ENCODE measurements at places on chromosomes 6 and 20.

DNA sequence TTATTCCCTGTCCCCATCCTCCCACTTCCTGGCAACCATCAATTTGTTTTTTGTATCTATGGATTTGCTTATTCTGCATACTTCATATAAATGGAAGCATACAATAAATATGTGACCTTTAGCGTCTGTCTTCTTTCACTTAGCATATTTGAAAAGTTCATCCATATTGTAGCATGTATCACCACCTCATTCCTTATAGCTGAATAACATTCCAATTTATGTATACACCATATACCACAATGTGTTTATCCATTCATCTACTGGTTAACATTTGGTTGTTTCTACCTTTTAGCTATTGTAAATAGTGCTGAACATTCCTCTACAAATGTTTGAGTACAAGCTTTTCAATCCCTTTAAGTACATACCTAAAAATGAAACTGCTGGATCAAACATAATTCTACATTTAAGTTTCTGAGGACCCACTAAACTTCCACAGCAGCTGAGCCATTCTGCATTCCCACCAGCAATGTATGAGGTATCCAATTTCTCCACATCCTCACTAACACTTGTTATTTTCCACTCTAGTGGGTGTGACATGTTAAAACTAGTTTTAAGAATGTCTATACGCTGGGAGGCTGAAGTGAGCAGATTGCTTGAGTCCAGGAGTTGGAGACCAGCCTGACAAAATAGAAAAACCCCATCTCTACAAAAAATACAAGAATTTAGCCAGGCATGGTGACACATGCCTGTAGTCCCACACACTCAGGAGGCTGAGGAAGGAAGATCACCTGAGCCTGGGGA lies 32.9 kb downstream of the NUDT3 start:
- no peak for DNase-seq

DNA sequence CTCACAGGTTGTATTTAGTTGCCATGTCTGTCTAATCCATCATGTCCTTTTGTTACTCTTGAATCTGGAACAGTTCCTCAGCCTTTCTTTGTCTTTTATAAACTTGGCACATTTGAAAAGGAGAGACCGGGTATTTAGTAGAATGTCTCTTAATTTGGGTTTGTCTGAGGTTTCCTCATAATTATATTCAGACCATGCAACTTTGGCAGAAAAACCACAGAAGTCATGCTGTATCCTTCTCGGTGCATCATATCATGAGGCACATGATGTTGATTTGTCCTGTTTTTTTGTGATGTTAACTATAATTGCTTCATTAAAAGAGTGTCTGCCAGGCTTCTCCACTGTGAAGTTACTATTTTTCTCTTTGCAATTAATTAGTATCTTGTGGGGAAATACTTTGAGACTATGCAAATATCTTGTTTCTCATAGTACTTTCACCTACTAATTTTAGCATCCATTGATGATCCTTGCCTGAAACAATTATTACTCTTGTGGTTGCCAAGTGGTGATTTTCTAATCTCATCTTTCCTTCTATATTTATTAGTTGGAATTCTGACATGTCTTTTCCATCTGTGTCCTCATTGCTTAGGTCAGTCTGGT lies 837.3 kb downstream of the DHX35 start:
- no peak for DNase-seq

GRCh38 chr6:148934539-148934938 lies 187.7 kb downstream of the UST start:
- peak; percentile 2 for DNase-seq

GRCh38 chr6:53154794-53155193 lies 6.2 kb upstream of the GCM1 start:
- DNase-seq = no peak

DNA sequence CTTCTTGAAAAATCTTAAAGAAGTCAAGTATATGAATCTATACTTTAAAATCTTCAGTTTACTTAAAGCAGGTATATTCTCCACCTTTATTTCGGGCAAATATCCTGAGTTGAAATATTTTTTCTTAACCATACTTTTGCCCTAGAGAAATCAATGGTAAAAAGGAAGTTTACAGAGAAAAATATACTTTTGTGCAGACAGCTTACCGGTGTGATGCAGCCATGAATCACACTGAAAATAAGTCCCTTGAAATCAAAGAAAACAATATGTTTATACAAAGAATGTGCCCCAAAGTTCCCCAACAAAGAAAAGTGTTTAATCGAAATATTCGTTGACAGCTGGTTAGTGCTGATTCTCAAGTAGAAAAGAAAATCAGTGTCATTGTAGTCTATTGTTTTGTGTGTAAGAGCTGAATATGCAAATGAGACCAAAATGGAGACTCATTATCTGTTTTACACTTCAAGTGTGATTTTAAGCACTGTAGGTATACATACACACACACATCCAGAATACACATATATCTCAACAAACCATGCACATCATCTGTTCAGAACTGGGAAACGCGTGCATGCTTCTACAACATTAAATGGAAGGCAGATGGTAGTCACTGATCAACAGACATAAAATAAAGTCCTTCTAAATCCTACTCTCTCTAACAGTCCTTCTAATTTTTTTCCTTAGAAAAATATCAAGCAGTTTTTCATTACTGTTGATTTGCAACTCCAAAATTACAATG lies 73.3 kb downstream of the BTBD9 start:
- no peak for DNase-seq

DNA sequence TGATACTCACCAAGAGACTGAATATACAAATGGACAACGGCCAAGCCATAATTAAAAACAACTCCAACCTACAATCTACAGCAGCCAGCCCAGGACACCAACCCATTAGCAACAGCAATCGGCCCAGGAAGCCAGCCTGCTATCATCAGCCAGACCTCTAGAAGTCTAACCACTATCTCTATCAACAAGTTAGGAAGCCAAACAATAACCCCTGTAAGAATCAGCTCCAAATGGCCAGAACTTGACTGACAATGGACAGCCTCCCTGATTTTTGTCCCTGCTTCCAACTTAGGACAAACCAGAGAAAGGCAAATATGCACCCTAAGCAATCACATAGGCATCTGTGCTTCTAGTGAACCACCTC lies 511.8 kb upstream of the JARID2 start:
- no peak for DNase-seq

GRCh38 chr6:111741177-111741952 lies 131.9 kb downstream of the FYN start:
- DNase-seq = no peak

DNA sequence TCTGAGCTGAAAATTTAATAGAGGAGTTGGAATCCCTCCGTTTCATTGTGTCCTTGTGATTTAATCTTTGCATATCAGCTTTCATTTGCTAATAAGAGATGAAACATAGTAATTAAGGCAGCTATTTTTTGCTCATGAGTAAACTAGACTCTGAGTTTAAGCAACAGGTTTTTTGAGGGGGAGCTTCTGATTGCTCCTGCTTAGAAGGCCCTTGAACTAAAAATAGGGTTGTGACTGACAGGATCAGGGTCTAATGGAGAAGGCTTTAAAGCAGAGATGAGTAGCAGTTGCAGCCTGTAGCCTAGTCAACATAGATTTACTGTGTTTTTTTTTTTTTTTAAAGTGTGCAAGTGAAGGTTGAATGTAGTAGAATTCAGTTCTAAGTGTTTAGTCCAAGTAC lies 17.4 kb downstream of the HSF2 start:
- DNase-seq = no peak

DNA sequence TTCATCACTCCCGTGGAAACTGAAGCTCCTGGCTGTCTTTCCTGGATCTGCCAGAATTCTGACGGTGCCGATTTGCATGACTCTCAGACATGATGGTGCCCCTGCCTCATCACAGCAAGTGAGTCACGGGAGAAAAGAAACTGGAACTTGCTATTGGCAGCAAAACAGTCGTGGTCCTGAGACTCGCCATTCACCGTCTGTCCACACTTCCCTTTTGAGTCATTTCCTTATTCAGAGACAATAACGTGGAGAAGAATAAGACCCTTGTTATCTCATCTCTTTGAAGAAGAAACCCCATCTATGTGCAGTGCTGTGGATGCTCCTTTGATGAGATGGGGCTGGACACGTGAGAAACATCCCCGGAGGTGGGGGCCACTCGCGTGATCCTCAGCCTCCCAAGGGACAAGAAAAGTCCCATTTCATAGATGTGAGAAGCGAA lies 4.2 kb downstream of the GPR31 start:
- DNase-seq = peak; percentile 15

DNA sequence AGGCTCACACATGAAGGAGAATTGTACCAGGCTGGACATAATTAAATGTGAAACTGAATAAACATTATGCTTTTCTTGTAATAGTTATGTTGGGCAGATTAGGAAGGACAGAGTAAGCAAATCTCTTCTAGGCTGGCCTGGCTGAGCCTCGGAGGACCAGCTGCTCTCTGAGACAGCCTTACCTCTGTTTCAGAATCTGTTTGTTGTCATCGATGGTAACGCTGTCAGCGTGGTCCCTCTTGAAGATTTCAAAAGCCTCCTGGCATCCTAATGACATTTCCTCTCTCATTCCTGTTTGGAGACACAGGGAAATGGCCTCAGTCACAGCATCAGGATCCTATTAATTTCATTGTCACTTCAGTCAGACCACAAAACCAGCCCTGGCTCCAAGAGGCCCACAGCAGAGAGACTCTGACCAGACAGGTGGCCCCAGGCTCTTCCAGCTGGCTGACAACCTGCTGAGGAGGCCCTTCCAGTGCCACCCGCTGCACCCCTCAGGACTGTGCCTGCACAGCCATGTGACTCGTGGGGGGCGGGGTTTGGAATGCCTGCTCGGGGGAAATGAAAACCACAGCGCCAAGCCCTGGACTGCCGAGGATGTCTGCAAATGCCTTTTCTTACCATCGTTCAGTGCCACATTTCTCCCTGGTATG lies 108.5 kb upstream of the KCNK16 start:
- DNase-seq = peak; percentile 77

GRCh38 chr6:136553166-136553787 lies 3.1 kb upstream of the MAP7 start:
- no peak for DNase-seq

GRCh38 chr20:22101606-22102005 lies 396.1 kb downstream of the PAX1 start:
- DNase-seq = no peak

DNA sequence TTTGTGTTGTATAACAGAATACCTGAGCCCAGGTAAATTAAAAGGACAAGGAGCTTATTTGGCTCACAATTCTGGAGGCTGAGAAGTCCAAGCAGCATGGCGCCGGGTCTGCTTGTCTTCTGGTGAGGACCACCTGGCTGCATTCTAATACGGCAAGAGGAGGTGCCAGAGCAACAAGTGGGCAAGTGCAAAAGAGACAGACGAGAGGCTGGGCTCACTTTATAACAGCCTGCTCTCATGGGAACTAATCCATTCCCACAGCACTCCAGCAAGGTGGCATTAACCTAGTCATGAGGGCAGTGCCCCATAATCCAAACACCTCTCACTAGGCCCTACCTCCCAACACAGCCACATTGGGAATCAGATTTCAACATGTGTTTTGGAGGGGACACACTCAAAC lies 12.9 kb downstream of the PACSIN1 start:
- no peak for DNase-seq

DNA sequence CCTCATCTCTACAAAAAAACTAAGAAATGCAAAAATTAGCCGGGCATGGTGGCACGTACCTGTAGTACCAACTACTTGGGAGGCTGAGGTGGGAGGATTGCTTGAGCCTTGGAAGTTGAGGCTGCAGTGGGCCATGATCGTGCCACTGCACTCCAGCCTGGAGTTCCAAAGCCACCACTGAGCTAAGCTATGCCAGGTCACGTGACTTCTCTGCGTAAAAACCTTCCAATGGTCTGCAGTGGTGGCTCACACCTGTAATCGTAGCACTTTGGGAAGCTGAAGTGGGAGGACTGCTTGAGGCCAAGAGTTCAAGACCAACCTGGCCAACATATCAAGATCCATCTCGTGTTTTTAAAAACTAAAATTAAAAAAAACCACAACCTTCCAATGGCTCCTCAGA lies 1.7 kb downstream of the SF3B5 start:
- DNase-seq = no peak

GRCh38 chr20:2042400-2042799 lies 48.5 kb upstream of the PDYN start:
- DNase-seq = no peak

DNA sequence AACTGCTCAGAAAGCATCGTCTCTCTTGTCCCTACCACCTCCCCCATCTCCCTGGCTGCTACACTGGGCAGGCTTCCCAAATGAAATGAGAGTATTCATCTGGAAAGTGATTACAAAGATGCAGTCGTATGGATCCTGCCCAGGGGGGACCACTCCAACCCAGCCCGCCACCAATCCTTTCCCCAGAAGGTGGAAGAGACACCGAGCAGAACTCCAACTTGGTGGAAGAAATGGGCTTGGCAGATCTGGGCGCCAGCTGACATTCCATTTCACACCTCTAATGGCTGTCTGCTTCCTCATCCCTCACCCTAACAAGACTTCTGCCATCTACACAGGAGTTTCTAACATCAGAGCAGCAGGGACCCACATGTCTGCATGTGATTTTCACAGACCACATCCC lies 12.7 kb downstream of the PKHD1 start:
- no peak for DNase-seq

DNA sequence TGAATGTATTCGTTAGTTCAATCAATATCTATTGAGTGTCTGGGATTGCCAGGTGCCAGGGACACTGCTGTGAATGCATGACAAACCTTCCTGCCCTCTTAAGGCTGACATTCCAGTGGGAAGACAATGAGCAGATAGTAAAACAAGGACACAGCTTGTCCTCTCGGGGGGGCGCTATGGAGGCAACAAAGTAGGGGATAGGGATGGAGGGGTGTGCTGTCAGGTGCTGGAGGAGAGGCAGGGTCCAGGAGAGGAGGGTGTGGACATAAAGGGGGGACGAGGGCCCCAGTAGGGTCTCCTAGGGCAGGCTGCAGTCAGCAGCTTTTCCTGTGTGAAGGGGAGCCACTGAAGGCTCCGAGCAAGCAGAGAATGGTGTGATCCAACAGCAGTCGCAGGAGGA lies 198.2 kb upstream of the PDE10A start:
- DNase-seq = no peak

DNA sequence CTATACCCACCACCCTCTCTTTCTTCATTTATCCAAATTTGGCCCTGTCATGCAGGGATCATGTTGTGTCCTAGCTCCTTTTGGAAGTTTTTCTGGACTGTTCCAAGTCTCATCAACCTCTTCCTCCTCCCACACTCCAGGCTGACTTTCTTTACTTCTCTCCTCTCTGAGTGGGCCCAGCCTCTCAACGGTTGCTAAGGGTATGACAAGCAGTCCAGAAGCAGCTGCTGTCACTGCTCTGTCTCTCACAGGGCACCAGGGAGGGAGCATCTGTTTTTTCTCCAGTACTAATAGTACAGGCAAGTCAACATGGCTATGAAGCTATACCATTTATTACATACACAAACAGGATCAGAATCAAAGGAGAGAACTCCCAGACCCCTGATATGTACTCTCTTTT lies 8.2 kb downstream of the NT5DC1 start:
- DNase-seq = no peak

DNA sequence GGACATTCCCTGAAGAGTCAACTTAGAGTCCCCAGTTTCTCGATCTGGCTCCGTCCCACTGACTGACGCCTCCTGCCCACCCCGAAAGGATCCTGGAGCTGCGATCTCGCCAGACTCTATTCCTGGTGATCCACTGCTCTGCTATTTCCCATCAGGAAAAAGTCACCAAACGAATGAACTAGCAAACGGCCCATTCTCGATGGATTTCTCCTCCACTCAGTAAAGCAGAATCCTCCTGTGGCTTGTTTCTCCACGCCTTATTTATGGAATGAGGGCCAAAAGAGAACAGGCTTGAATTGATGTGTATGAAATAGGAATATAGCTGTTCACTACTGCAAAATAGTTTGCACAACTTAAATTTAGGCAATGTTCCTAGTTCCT lies 5.4 kb downstream of the NKX2-4 start:
- no peak for DNase-seq
